ENCODE measurements at places on chromosomes 4 and X.
A peak's percentile ranks its signal among the peaks of the same experiment; 100 is the strongest.

DNA sequence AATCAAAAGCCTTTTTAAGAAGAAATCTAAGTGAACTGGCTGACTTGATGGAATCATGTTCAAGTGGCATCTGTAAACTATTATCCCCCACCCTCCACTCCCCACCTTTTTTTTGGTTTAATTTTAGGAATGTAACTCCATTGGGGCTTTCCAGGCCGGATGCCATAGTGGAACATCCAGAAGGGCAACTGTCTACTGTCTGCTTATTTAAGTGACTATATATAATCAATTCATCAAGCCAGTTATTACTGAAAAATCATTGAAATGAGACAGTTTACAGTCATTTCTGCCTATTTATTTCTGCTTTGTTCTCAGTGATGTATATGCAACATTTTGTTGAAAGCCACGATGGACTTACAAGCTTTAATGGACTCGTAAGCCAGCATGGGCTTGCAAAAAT is 162.3 kb downstream of the STIM2 start:
- no peak for DNase-seq

DNA sequence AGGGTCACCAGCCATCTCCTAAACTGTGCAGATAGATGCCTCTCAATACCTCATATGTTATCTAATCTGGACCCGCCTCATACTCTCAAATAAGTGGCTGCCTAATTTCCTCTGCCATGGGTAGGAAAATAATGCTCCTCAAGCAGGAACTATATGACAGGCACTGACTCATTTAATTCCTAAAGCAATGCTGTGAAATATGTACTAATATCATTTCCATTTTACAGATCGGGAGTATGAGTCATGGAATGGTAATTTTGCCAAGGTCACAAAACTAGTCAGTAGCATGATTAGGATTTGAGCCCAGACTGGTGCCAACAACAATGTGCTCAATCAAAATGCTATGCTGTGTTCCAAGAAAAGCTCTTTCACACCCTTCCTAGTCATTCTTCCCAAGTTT is 3.0 kb upstream of the NXT2 start:
- DNase-seq = no peak

- DNase-seq = no peak
Measured at GRCh38 chr4:77629885-77630284, 24.3 kb downstream of the CXCL13 start.

GRCh38 chrX:24350217-24350616 is 10.2 kb upstream of the SUPT20HL1 start:
- no peak for DNase-seq

DNA sequence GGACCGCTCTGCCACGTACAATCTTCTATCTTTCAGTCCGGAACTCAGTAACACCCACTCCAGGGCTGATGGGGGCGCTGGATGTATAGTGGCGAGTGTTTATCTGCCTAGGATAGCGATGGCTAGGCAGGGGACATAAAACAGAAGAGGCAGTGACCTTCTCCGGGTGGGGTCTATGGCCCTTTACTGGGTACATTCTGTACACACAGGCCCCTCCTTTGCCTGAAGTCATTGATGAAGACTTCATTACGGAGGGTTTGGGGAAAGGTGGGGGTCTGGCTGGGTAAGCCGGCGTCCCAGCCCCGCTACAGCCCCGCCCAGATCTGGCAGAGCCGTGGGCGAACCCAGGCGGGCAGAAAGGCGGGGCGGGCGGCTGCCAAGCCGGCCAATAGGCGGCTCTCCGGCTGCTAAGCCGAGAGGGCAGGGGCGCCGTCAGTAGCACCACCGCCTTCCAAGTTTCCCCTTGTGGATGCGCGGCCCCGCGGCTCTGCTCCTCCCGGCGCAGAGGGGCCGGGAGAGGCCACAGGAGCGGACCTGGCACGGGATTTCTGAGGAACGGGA is at the start of gene CHST7:
Gene CHST7, plus strand, starts transcription at position 435 of the 561 bp plus-strand sequence. CDS start 167 bp downstream, outside the sequence.
- DNase-seq = peak; percentile 30

DNA sequence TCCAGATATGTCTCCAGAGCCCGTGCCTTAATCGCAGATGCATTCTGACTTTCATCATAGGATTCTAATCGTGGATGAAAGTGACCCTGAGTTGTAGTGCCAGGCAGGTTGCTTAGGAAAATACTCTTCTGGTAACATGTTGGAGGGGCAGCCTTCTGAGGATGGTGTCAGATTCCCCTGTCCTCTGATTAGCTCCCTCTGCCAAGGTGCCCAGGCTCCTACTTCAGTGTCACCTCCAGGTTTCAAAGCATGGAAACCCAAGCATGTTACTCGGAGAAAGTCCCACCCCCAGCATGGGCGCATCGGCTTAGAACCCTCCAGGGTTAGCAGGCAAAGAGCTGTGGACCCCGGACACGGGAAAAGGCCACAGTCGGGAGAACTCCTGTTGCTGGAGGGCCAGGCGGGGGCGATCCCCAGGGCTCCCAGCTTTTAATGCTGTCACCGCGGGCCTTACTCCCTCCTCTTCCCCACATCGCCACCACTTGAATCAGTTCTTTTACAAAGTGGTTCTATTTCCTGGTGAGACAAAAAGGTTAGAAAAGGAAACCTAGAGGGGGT is 44.5 kb downstream of the TRIM2 start:
- no peak for DNase-seq

GRCh38 chrX:108090491-108091263 is 665 bp downstream of the PSMD10 start:
- no peak for DNase-seq

DNA sequence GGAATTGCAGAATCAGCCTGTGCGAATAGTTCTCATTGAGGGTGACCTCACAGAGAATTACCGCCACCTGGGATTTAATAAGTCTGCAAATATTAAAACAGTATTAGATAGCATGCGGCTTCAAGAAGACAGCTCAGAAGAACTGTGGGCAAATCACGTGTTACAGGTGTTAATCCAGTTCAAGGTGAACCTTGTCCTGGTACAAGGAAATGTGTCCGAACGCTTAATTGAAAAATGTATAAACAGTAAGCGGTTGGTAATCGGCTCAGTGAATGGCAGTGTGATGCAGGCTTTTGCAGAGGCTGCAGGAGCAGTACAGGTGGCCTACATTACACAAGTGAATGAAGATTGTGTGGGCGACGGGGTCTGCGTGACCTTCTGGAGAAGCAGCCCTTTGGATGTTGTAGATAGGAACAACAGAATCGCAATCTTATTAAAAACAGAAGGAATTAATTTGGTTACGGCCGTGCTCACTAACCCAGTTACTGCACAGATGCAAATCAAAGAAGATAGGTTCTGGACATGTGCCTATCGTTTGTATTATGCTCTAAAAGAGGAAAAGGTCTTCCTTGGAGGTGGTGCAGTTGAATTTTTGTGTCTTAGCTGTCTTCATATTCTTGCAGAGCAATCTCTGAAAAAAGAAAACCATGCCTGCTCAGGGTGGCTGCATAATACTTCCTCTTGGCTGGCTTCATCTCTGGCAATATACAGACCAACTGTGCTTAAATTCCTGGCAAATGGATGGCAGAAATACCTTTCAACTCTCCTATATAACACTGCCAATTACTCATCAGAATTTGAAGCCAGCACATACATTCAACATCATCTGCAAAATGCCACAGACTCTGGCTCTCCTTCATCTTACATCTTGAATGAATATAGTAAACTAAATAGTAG is 10.7 kb downstream of the BBS12 start:
- no peak for DNase-seq

DNA sequence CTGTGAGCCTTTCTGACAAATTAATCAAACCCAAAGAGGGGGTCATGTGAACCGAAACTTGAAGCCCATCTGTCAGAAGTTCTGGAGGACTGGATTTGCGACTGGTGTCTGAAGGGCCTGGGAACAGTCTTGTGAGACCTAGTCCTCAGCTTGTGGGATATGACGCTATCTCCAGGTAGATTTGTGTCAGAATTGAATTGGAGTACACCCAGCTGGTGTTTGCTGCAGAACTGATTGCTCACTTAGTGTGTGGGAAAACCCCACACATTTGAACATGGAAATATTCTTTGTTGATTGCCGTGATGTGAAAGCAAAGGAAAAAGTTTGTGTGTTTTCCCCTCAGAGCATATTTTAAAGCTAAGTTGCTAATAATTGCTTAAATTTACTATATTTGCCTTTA is 30.3 kb upstream of the TMSB15B start:
- DNase-seq = no peak

DNA sequence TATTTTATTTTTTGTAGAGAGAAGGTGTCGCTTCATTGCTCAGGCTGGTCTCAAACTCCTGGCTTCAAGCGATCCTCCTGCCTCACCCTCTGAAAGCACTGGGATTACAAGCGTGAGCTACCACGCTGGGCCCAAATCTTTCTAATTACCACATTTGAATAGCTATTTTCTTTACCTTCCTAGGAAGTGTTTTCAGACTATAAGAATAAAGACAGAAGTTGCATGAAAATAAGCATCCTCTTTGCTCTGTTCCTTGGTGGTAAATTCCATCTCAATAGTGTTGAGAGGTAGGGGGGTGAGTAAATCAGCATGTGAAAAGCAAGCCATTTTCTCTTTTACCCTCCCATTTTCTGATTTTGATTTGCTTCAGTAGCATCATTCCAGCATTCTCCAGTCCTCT is 122.4 kb downstream of the LARP7 start:
- no peak for DNase-seq

GRCh38 chrX:34503119-34503518 is 154.0 kb downstream of the TMEM47 start:
- no peak for DNase-seq

DNA sequence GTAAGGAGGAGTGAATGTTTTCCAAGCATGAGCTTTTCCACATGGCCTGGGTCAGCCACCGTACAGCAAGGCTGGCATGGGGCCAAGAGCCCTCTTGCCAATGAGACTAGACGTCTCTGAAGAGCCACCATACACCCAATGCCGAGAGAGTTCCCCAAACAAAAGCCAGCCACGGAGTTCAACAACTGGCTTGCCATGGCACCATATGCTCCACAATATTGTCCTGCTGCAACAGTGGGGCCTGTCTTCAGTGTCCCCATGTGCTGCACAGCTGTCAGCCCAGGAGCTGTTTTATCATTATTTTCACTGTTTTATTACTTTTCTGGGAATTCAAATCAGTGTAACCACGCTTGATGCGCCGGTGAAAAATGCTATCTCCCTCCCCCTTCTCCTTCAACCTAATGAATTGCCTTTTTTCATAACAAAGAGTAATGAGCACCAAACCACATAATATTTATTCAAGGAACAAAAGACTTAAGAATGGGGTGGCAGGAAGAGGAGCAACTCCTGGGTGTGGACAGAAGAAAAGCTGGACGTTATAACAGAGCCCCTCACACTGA is 18.4 kb downstream of the MAML3 start:
- DNase-seq = no peak

DNA sequence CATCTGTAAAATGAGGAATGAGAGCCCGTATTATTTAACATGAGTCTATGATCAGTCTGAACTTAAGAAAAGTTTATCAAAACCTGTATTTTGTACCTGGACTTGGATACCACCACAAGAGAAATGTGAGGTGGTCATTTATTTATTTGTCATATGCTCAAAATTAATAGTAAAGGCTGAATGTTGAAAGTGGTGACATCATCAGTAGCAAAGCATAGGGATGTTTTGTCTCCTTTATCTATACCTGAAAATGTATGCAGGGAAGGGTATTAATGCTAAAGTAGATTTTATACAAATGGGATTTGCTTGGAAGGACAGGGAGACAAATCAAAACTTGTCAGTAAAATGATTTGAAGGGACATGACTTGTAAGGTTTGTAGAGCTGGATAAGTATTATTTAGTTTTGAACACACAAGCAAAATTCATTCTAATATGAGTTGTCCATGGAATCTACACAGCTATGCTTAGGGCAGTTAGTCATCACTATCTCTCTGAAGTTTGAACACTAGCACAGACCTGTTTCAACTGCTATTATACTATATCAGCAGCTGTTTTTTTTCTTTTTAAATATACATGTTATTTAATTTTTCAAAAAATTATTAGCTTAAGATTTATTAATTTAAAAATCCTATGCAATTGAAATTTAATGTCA is 52.4 kb upstream of the GUCY1A1 start:
- DNase-seq = no peak

GRCh38 chr4:40275065-40275730 is 59.9 kb upstream of the CHRNA9 start:
- no peak for DNase-seq

DNA sequence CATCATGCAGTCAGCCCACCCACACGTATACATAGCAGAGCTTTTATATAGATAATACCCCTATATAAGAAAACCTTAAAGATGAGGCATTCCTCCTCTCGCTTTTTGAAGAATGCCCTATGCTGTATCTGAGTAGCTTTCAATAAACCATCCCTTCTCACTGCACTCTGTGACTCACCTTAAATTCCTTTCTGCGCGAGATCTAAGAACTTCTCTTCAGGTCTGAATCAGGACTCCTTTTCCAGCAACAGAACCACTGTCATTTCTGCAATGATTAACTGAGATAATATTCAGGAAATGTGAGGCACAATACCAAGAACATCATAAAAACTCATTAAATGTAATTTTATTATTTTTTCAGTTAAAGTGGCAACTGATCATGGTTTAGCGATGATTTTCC is 76.4 kb upstream of the DCLK2 start:
- DNase-seq = no peak

GRCh38 chr4:150354214-150354796 is 227.6 kb upstream of the MAB21L2 start:
- no peak for DNase-seq

DNA sequence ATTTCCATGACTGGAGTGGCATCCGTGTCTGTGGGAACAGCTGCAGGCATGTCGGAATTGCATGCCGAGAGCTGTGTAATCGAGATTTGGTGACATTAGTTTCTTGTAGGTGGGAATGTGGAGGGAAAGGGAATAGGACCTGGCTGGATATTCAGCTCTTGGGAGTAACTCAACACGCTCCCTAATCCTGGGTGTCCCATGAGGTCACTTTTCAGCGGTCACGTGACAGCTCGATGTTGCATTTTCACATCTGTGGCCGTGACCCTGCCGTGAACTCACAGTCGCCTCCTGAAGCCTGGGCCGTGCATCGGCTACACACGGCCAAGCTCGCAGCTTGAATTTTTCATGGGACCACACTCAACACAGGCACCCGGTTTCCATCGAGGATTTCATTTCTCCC is 25.8 kb upstream of the PSAPL1 start:
- no peak for DNase-seq

Measured in stimulated activated CD8-positive, alpha-beta memory T cell treated with anti-CD3 and anti-CD28 coated beads, Interleukin-4, amount 100 ng/mL, for 1 hour (primary cell).